NCI-H526 (cell line): ENCODE measurements at places on chromosomes 12 and 14.
A peak's percentile ranks its signal among the peaks of the same experiment; 100 is the strongest.

DNA sequence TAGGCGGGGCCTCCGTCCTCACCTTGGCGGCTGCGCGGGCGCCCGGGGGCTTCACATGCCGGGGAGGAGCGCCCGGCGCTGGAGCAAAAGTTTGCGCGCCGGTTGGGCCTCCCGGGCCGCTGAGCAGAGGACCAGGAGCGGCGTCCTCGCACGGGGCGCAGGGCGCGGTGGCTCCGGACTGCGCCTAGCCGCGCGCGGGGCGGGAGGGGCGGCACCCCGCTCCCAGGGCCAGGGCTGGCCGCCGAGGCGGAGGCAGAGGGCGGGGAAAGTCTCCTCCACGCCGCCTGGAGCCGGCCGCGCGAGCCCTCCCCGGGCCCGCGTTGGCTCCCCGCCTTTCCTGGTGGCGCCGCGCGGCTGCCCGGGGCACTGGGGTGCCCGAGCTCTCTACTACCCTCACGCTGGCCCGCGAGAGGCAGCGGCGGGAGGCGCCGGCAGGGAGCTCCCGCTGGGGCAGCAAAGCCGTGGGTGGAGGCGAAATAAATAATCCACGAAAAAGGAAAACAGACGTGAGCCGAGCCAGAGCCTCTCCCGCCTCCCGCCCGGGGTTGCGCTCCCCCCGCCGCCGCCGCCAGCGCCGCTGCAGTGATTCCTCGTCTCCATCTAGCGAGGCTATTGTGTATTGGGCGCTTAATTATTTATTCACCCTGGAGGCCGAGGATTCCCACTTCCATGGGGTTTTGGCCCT, 400 bp upstream of the PRIMA1 start:
- no peak for DNase-seq

DNA sequence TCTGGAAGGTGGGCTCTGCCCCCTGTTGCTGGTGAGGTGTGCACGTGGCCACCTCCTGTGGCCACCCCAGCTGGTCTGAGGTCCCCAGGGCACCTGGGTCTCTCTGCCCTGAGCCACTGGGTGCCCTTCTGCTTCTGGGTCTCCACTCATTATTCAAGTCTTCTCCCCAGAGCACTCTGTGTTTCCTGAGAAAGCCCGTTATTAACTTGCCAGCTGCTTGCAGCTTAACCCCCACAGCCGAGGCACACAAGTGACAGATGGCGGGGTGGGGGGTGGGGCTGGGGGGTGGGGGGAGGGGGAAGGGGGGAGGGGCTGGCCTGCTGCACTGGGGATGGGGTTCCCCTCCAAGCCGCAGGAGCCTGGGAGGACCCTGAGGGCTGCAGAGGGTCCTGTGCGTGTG, 40.5 kb downstream of the FBRSL1 start:
- no peak for DNase-seq

- DNase-seq, result no peak
Observed at GRCh38 chr12:110687396-110688169, 1.3 kb downstream of the HVCN1 start.

DNA sequence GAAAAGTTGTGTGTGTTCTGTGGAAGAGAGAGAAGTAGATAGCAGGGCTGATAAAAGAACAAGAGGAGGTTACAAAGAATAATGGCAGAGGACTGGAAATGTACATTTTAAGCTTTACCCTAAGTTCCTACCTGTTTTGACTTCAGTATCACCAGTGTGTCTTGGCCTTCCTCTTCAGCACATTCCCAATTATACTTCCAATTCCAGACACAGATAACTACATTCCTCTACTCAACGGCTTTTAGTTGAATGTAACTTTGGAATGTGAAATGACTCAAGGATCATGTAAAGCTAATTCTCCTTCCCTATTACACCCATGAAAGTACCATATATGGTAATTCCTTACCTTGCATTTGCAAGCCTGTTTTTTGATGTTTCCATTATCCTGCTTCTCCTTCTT, 5.0 kb downstream of the MGST1 start:
- no peak for DNase-seq

DNA sequence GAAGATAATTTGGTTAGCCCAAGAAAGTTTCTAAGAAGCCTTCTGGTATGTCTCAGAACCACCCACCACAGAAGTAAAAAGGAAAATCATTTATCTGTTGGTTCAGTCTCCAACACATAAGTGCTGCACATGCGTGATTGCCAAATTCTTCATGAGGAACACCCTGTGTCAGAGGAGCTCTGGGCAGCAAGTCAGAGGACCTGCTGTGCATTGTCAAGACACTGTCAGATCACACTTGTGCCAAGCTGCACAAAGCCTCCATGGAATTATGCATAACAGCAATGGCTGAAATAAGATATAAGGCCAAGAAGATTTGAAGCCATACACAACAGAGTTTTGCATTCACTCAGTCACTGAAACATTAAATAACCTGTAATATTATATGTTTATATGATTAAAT, 1304.7 kb upstream of the FLRT2 start:
- no peak for DNase-seq

- DNase-seq, result no peak
Observed at GRCh38 chr14:88630565-88630964, 67.7 kb downstream of the ZC3H14 start.

DNA sequence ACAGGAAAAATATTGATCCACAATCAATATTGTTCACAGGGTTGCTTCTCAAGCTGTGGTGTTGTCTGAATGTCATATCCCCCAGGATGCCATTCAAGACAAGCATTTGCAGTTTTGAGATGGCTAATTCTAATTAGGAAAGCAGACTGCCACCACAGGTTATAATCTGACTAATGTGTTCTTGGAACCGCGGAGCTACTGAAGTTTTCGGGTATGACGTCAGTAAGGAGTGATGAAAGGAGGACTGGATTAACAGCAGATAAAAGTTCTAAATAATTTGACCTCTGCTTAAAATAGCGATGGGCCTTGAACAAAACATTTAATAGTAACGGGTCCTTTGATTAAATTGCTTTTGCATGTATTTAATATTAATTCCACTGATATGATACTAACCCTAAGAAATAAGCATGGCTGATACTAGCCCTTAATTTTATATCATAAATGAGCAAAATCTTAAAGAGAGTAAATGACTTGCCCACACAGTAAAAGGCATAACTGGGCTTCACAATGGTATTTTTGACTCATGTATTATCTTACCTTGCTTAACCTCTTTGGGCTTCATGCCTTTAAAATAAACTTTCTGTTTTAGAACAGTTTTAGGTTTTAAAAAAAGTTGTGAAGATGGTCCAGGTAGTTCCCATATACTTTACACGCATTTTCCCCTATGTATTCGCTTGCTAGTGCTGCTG, 50.3 kb downstream of the TSHR start:
- DNase-seq, result no peak

GRCh38 chr12:52436000-52436827, 2.0 kb upstream of the KRT75 start:
- no peak for DNase-seq

- DNase-seq, result peak; percentile 17
Observed at GRCh38 chr12:59834659-59835474, 239.0 kb downstream of the SLC16A7 start.

- peak; percentile 74 for DNase-seq
Observed at GRCh38 chr12:24361877-24362580, 412.6 kb upstream of the SOX5 start.

GRCh38 chr14:50865391-50866076, 6.3 kb upstream of the ABHD12B start:
- no peak for DNase-seq

GRCh38 chr12:2054091-2055018, 1.6 kb downstream of the CACNA1C start:
- DNase-seq, result peak; percentile 42

GRCh38 chr12:101671833-101672232, 25.6 kb upstream of the CHPT1 start:
- DNase-seq, result no peak

DNA sequence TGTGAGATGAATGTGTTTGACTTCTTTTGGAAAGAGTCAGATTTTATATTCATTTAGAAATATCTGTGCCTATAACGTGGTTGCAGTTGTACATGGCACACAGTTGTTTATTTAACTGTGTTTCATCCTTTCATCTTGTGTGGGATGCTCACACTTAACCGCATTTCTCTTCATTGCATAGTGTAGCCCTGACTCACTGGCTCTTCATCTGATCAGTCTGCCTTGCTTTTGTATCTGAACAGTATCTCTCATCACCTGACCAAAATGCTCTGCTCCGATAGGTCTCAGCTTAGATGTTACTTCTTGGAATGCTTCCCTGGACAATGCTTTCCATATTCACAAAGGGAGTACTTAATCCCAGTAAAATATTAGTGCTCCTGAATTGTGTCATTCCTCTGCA, 83.4 kb downstream of the PDE3A start:
- DNase-seq, result no peak

GRCh38 chr14:67571275-67571990, 28.6 kb downstream of the PIGH start:
- peak; percentile 20 for DNase-seq

DNA sequence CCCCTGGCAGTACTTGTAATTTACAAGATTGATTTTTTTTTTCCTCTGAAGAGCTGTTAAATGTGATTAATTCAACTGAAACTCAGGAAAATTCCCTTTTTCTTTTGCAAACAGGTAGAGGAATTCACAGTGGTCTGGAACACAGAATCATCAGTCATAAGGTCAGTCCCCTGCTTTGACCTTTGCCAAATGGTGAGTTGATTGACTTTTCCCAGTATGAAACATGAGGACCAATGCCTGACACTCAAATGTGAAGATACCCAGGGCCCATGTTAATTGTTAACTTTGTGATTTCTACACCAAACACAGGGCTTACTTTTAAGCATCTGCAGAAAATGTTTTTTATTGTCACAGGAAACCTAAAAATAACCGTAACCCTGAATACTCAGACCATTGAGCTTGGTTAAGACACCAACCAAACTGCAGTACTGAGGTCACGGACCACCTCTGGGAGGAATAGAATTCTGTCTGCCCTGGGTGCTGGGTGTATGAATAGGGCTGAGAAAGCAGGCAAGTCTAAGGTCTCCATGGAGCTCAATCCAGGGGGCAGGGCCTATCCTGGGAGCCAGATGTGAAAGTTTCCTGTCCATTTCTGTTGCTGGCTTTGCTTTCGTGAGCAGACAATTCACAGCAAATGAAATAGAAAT, 192.4 kb downstream of the TMX1 start:
- DNase-seq, result no peak

- no peak for DNase-seq
Observed at GRCh38 chr14:62213516-62213915, 451.3 kb downstream of the SNAPC1 start.

DNA sequence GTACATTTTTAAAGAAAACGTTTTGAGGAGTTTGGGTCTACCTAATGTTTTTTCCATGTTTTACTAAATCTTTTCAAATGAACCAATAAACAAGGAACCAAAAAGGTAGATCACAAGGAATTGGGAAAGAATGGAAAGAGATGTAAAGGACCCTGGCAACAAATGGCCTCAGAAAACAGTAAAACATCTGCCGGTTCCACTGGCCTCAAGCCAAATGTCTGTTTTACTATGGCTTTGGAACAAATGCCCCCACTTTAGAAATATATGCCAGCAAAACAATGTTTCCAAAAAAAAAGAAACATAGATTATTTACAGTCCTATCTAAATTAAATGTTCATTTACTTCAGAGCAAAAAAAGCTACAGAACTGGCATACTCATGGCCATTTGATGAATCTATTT, 3.0 kb downstream of the TRMT5 start:
- DNase-seq, result no peak

DNA sequence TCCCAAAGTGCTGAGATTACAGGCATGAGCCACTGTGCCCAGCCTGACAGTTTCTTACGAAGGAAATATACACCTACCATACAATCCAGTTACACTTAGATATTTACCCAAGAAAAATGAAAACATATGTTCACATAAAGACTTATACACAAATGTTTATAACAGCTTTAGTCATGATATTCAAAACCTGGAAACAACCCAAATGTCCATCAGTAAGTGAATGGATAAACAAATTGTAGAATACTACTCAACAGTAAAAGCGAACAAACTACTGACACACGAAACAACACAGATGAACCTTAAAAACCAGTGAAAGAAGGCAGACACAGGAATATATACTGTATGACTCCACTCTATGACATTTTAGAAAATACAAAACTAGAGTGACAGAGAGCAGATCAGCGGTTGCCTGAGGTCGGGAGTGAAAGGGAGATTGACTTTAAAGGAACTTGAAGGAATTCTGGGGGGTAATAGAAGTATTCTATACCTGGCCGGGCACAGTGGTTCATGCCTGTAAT, 83.6 kb downstream of the SPRING1 start:
- no peak for DNase-seq

DNA sequence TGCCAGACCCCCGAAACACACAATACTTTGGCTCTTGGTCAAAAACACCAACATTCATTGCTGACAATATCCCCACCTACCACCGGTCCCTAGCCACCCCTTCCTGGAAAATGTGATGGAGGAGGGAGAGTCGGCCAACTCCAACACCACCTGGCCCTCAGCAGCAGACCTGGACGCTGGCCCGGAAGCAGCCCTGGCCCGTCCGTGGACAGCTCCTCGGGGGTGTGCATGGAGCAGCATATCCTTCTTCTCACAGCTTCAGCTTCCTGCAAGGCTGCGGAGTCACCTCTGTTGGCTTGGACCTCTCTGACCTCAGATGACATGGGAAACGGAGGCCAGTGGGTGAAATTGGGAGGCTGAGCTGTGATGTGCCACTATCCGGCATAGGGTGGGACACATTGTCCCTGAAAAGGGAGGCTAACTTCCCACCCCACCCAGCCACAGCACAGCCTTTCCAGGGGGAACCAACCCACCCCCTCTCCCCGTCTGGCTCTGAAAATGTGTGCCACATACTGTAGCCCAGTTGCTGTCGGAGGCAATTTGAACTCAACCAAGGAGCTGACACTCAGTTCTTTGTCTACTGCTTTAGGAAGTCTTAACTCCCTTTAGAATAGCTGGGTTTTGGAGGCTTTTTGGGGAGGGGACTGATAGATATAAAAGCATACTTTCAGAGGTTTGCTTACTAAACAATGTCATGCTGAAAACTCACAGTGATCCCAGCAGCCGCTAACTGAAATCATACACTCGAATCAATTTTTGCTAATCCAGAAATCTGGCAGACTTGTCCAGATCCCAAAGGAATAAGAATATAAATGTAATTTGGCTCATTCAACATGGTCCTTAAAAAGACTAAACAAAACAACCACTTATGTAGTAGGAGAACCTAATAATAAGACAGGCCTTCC, 43.1 kb upstream of the LTA4H start:
- DNase-seq, result no peak

- DNase-seq, result no peak
Observed at GRCh38 chr14:103705504-103706284, 9.6 kb downstream of the XRCC3 start.

DNA sequence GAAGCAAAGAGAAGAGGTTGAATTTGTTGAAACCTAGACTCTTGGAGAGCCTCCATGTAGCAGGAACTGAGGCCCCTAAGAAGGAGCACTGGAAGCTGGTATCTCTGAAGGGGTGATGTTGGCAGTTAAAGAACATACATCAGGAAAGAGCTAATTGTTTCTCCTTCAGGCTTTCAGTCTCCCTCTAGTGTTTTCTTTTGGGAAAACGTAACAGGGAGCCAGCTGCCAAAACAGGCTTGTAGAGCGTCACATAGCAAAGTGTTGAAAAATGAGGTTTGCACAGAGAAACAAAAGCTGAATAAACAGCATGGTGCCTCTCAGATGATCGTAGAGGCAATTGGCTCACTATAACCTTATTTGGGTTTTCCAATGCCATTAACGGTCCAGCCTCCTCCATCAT, 46.9 kb upstream of the CAND1 start:
- DNase-seq, result no peak
